ENCODE measurements at places on chromosomes 1 and 21. TPM values are rescaled to one million over a fixed set of nuclear protein-coding genes. Genes with fewer than 3 reads are reported as not detected.

- H3K27ac ChIP-seq, result no peak overlapping the region
- no peaks in the 10 kb centered on the region for H3K36me3 ChIP-seq
- DNase-seq, result no peak
Observed at GRCh38 chr1:221381910-221382623, 359.8 kb downstream of the DUSP10 start.

- DNase-seq, result no peak
- peak overlapping the region; percentile 57 for H3K27ac ChIP-seq
- H3K27me3 ChIP-seq, result no peaks in the 10 kb centered on the region
- peaks cover 24% of the 10 kb centered on the region for H3K4me1 ChIP-seq
Observed at GRCh38 chr1:201329286-201329685, 46.0 kb downstream of the PKP1 start.

DNA sequence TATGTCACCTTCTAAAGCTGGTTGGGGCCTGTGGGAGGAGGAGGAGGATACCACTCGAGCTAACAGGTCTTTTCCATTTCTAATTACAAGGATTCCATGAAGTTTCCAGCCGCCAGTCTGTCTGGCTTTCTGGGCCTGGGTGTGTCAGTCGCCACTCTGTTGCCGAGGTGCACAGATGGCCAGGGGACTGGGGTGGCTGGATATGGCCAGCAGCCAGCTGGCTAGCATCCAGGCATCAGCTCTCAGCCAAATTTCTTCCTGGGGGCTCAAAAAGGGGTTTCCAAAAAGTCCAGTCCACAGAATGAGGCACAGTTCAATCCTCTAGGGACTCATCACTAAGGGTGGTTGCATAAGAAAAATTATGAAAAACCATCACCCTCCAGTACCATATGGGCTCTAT lies 32.4 kb downstream of the ITPKB start:
- no peak for DNase-seq
- H3K36me3 ChIP-seq, result no peaks in the 10 kb centered on the region
- H3K27ac ChIP-seq, result peak overlapping the region; percentile 43
- peaks cover 87% of the 10 kb centered on the region for H3K4me1 ChIP-seq
- no peaks in the 10 kb centered on the region for H3K27me3 ChIP-seq
- no peak overlapping the region for H3K4me3 ChIP-seq

GRCh38 chr1:115669002-115669673 lies 27.4 kb downstream of the VANGL1 start:
- H3K27ac ChIP-seq, result peak overlapping the region; percentile 80
- no peak for DNase-seq
- no peak overlapping the region for H3K4me3 ChIP-seq
- H3K36me3 ChIP-seq, result peaks cover 31% of the 10 kb centered on the region

DNA sequence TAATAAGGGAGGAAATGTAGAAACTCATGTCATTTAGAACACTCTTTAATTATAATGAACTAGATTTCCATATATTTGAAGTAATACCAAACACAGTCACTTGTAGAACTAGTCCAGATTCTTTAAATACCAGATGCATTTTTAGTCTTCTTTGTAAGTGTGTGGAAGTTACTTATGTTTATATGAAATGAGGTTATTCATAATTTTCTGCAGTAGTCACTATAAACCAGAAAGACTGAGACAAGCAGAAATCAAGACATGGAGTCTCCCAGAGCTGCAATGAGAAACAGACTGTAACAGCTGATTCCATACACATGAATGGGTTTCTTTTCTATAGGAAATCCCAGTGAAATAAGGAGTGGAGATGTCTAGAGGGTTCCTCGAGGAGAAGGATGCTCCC lies 216.6 kb upstream of the ZP4 start:
- H3K36me3 ChIP-seq, result no peaks in the 10 kb centered on the region
- H3K4me1 ChIP-seq, result no peaks in the 10 kb centered on the region
- DNase-seq, result no peak
- H3K27ac ChIP-seq, result no peak overlapping the region
- no peak overlapping the region for H3K4me3 ChIP-seq
- no peaks in the 10 kb centered on the region for H3K27me3 ChIP-seq

DNA sequence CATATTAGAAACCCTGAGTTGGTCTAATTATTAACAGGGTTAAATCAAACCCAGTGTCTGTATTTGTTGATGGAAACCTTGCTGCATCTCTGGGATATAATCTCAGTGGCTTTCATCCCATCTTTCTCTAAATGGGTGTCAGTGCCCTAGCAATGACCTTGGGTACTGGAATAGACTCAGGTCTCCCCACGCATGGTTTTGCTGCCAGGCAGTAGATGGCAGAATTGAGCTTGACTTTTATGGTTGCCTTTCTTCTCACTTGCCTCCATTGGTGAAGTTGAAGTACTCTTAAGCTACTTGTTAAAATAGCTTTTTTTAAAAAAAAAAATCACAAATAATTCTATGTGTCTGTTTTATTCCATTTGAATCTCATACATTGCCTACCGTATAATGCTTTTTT lies 81.8 kb upstream of the HMCN1 start:
- H3K4me3 ChIP-seq, result no peak overlapping the region
- no peaks in the 10 kb centered on the region for H3K27me3 ChIP-seq
- H3K36me3 ChIP-seq, result no peaks in the 10 kb centered on the region

DNA sequence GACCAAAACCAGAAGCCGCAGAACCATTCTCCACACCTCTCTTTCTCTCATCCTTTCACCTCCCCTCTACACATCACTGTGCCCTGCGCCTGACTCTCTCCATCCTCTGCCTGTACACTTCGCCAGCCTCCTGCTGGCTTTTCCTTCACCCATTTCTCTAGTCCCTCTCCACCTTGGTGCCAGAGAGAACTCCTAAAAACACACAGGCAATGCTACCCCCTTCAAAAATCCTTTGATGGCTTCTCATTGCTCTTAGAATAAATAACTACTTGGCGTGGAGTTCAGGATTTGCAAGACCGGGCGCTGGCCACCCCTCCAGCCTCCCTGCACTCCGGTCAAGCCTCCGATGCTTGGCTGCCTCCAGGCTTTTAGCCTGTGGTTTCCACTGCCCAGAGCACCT lies 8.6 kb downstream of the CRABP2 start:
- no peak overlapping the region for H3K27ac ChIP-seq
- no peaks in the 10 kb centered on the region for H3K36me3 ChIP-seq
- DNase-seq, result no peak

GRCh38 chr21:34280959-34281358 lies 82.8 kb upstream of the KCNE2 start:
- H3K27me3 ChIP-seq, result no peaks in the 10 kb centered on the region
- H3K4me1 ChIP-seq, result no peaks in the 10 kb centered on the region
- peak overlapping the region; percentile 46 for H3K27ac ChIP-seq
- DNase-seq, result peak; percentile 36
- no peak overlapping the region for H3K4me3 ChIP-seq

DNA sequence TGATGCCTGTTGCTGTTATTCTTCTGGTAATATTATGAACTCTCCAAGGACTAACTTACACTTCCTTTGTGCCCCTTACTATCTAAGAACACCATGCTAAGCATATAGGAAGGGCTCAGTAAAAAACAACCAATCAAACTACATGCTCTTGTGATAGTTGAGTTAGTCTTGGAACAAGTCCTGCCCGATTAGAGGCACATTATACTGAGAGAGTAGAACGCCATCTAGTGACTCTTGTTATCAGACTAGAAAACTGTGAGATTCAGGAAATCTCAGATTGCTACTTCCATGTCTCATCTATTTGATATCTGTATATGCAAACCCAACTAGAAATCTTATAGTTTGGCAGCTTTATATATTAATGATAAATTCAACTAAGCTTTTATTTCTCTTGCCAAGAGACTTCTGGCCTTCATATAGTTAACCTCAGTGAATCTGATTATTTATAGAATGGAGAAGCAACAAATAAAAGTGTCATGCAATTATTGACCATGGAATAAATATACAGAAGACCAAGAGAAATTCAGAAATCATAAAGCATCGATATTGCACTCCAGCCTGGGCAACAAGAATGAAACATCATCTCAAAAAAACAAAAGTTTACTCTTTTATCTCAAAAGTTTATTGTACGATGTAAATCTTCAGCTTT lies 7.8 kb upstream of the SRRM1 start:
- peaks cover 3% of the 10 kb centered on the region for H3K4me1 ChIP-seq
- peaks cover 4% of the 10 kb centered on the region for H3K27me3 ChIP-seq
- no peak for DNase-seq
- no peak overlapping the region for H3K4me3 ChIP-seq

- H3K4me3 ChIP-seq, result no peak overlapping the region
- H3K4me1 ChIP-seq, result no peaks in the 10 kb centered on the region
- no peak overlapping the region for H3K27ac ChIP-seq
- H3K27me3 ChIP-seq, result peaks cover 44% of the 10 kb centered on the region
- DNase-seq, result peak; percentile 32
Observed at GRCh38 chr21:40386294-40386911, 460.6 kb downstream of the DSCAM start.

- no peaks in the 10 kb centered on the region for H3K4me1 ChIP-seq
- no peak overlapping the region for H3K27ac ChIP-seq
- no peak overlapping the region for H3K4me3 ChIP-seq
- H3K27me3 ChIP-seq, result no peaks in the 10 kb centered on the region
- no peak for DNase-seq
Observed at GRCh38 chr1:223222377-223222776, 79.3 kb upstream of the TLR5 start.

- no peak for DNase-seq
- H3K27ac ChIP-seq, result no peak overlapping the region
- peaks cover 39% of the 10 kb centered on the region for H3K27me3 ChIP-seq
- no peaks in the 10 kb centered on the region for H3K4me1 ChIP-seq
Observed at GRCh38 chr1:156154317-156154749, 948 bp downstream of the SEMA4A start.

- H3K36me3 ChIP-seq, result no peaks in the 10 kb centered on the region
- H3K27me3 ChIP-seq, result no peaks in the 10 kb centered on the region
- no peak for DNase-seq
- H3K4me3 ChIP-seq, result no peak overlapping the region
- peak overlapping the region; percentile 41 for H3K27ac ChIP-seq
- H3K4me1 ChIP-seq, result peaks cover 71% of the 10 kb centered on the region
Observed at GRCh38 chr1:91803847-91804545, 82.0 kb downstream of the TGFBR3 start.

DNA sequence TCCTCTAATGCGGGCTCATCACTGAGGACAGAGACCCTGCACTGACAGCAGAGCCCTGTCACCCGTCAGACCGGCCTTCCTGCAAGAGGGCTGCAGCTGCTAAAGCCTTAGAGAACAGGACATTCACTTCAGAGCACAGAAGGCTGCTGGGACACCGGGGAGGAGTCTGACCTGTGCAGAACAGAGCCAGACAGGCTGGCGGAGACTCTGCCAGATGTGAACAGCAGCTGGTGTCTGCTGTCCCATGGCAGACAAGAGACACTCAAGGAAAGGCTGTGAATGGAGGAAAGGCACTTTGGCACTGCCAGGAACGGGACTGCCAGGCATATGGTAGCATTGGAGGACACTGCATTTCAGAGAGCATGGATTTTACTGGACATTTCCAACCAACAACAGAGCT lies 21.4 kb downstream of the MRAP start:
- H3K4me3 ChIP-seq, result no peak overlapping the region
- peak overlapping the region; percentile 71 for H3K27ac ChIP-seq
- H3K4me1 ChIP-seq, result peaks cover 27% of the 10 kb centered on the region

DNA sequence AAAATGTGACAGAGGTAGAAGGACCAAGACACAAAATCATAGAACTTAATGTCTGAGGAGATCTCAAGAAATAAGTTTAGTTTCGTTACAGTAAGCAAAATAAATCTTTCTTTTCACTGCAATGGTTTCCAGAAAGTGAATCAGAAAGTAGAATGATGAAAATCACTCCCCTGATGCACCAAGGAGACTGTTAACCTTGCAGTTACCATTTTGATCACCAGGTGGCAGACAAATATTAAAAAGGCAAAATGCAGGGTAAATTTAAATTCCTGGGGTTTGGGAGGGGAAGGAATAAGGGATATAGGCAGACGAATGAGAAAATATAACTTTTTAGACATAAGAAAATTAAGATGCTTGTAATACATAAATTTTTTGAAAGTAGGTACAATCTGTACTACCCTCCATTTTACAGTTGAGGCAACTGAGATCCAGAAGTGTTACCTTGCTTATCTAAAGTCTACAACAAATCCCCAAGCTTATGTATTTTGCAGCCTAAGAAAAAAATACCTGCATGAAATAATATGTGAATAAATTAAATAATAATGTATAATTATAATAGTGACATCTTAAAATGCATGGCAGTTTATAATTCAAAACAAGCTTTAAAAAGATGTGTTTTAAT lies 253.2 kb downstream of the CRB1 start:
- no peak for DNase-seq
- peaks cover 10% of the 10 kb centered on the region for H3K4me1 ChIP-seq
- H3K27me3 ChIP-seq, result no peaks in the 10 kb centered on the region
- H3K4me3 ChIP-seq, result no peak overlapping the region
- H3K27ac ChIP-seq, result no peak overlapping the region

DNA sequence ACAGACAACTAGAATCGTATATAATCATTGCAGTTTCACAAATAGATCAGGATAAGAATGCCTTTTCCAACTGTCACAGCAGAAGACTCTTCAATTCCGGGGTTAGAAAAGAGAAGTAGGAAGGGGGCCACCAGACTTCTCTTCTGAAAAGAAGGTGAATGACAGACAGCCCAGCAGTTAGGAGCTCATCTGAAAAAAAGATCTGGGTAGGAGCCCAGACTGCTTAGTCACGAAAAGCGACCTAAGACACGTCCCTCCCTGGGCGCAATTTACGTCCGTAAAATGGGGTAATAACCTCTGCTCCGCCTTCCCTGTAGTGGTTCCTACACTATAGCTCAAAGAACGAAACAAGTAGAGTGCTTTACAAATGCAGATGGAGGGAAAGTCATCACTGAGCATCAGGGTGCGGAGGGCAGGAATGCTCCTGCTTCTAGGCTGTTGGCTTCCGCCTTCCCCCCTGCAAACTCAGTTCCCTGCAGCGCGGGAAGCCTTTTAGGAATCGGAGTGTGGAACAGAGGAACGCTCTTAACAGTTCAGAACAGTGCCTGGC lies 582 bp downstream of the ORC1 start:
- peak overlapping the region; percentile 92 for H3K4me3 ChIP-seq
- H3K36me3 ChIP-seq, result peaks cover 22% of the 10 kb centered on the region
- DNase-seq, result no peak
- H3K4me1 ChIP-seq, result peaks cover 34% of the 10 kb centered on the region
- no peaks in the 10 kb centered on the region for H3K27me3 ChIP-seq

- no peak overlapping the region for H3K4me3 ChIP-seq
- no peaks in the 10 kb centered on the region for H3K36me3 ChIP-seq
- no peak overlapping the region for H3K27ac ChIP-seq
- DNase-seq, result no peak
- H3K27me3 ChIP-seq, result no peaks in the 10 kb centered on the region
Observed at GRCh38 chr1:198837278-198838021, 198.6 kb downstream of the PTPRC start.

- no peaks in the 10 kb centered on the region for H3K36me3 ChIP-seq
- H3K27me3 ChIP-seq, result no peaks in the 10 kb centered on the region
- H3K4me1 ChIP-seq, result peaks cover 27% of the 10 kb centered on the region
- H3K27ac ChIP-seq, result peak overlapping the region; percentile 64
Observed at GRCh38 chr1:7478142-7478790, 292.8 kb upstream of the VAMP3 start.

GRCh38 chr1:28249866-28250295 lies 9.4 kb upstream of the SESN2 start:
- no peak for DNase-seq
- no peaks in the 10 kb centered on the region for H3K36me3 ChIP-seq
- H3K27ac ChIP-seq, result peak overlapping the region; percentile 94
- peaks cover 47% of the 10 kb centered on the region for H3K4me1 ChIP-seq

- no peaks in the 10 kb centered on the region for H3K36me3 ChIP-seq
- DNase-seq, result no peak
- no peak overlapping the region for H3K27ac ChIP-seq
Observed at GRCh38 chr1:17194615-17195528, 10.1 kb upstream of the PADI1 start.

Gene SDF4
- 114 TPM for total RNA-seq

Gene PIAS3
- total RNA-seq, result 14.6 TPM

Gene CBR3
- 2.0 TPM for total RNA-seq

Gene FMO1
- 0.49 TPM for total RNA-seq

Gene LRRC53
- total RNA-seq, result not detected

Gene CCDC181
- 1.5 TPM for total RNA-seq

Gene AKIRIN1
- total RNA-seq, result 61.5 TPM

Gene OR2L8
- total RNA-seq, result not detected

All from left ventricle myocardium inferior (tissue), 1 donor.